ENCODE measurements at places on chromosomes 4 and X.

DNA sequence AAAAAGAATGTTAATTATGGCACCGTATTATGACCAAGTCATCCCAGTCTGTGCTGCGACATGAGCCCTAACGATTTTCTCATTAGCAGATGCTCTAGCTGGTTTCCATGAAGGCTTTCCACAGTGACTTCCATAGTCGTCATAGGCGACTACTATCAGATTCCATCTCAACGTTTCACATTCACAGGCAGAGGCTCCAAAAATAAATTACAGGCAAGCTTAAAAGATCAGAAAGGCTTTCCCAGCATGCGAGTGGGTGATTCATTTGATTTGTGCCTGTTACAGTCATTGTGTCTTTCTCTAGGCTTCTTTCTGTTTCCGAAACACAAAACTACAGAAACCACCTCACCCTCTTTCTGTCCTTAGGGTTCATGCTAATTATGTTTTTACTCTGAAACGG, 43.2 kb downstream of the PALLD start:
- DNase-seq: no peak

DNA sequence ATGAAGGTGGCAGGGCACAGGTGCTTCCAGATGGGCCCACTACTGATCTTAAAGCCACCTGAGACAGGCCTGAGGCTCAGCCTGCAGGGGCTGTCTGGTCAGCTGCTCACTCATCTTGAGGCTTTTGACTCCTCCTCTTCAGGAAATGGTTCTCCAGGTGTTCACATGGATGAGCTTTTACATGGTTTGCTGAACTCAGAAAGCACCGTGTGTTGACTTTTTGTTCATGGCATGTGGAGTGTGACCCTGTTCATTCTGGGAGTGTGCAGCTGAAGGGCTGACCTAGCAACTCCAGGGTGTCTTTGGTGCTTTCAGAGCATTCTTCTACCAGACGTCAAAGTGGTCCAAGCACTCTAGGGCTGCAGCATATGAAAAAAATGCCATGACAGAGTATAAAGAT, 111.1 kb downstream of the CCNG2 start:
- DNase-seq: no peak

DNA sequence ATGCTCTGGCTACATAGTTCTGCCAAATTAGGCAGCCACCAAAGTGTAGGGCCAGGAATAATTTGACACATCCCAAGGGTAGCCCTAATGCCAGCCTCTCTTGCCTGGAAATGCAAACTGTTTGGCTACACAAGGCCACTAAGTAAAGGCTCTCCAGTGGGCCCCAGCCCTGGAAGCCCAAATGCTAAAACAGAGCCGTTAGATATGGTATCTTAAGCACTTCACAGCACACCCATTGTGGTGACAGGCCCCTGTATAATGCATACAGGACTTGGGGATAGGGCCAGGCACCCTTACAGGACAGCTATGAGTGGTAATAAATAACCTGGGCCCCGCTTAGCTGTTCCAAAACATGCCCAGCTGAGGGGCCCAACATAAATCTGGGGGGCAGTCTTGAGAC, 623.9 kb downstream of the BCOR start:
- DNase-seq: no peak

- DNase-seq: no peak
Measured at GRCh38 chr4:153553155-153553818, 87.1 kb downstream of the TMEM131L start.

GRCh38 chr4:80489798-80490197, 154.3 kb downstream of the CFAP299 start:
- no peak for DNase-seq

- no peak for DNase-seq
Measured at GRCh38 chr4:166400270-166400894, 527.3 kb downstream of the TLL1 start.

DNA sequence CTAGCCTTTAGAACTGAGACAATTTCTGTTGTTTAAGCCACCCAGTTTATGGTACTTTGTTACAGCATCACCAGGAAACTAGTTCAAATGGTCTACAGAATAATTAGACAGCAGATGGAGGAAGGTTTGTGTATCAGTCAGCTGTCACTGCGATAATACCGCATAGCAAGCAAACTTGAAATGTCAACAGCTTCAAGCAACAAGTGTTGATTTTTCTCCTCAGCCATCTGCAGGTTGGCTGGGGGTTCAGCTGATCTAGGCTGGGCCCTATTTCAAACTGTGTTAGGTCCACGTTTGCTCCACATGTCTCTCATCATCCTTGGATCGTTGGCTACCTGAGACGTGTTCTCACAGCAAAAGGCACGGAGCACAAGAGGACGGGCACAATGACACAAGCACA, 19.2 kb upstream of the PHEX start:
- DNase-seq: no peak

DNA sequence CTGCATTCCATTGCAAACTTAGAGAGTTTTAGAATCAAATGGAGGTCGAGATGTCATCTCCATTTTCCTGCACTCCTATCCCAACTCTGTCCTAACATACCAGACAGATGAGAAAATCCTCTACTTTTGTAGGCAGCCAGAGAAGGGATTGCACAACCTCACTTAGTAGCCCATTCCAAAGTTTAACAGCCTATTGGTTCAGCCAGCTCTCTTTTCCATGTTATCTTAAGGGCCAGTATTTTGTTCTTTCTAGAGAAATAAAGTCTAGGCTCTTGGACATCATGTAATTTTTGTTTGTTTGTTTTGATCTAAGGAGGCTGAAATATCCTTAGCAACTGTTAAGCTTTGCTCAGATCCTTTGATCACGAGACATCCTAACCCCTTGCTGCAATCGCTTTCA, 173.0 kb downstream of the COX18 start:
- DNase-seq: no peak

DNA sequence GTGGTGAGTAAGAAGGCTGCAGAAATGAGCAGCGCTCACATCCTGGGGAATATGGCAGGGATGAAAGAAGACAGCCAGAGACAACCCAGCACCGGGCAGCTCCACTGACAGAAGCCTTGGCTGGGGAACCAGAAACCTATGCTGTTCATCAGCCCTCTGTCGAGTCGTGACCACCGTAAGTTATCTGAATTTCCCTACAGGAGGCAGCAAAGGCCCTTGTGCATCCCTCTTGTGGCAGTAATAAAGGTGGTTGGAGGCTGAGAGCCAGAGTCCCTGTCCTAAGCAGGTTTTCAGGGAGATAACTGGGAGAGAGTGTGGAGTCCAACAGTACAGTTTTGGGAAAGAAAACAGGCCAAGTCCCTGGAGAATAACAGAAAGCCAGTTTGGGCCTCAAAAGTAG, 194.0 kb upstream of the BOD1L1 start:
- no peak for DNase-seq

- no peak for DNase-seq
Measured at GRCh38 chr4:174423257-174423944, 98.9 kb downstream of the HPGD start.

GRCh38 chr4:40065010-40065409, 8.4 kb downstream of the N4BP2 start:
- no peak for DNase-seq

- no peak for DNase-seq
Measured at GRCh38 chr4:187085339-187085738, 361.7 kb upstream of the FAT1 start.

DNA sequence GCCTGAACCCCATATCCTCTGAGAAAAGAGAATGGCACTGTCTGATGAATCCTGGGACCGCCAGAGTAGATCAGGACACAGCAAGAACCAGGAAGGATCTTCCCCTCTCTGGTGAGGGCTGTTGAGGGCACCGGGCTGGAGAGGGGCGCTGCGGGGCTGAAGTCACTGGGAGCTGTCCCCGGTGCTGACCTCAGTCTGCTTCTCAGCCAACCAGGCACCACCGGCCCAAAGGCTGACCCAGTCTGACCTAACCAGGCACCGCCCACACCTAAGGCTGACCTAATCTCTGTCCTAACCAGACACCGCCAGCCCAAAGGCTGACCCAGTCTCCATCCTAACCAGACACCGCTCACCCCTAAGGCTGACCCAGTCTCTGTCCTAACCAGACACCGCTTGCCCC, 82.8 kb downstream of the CPZ start:
- no peak for DNase-seq

DNA sequence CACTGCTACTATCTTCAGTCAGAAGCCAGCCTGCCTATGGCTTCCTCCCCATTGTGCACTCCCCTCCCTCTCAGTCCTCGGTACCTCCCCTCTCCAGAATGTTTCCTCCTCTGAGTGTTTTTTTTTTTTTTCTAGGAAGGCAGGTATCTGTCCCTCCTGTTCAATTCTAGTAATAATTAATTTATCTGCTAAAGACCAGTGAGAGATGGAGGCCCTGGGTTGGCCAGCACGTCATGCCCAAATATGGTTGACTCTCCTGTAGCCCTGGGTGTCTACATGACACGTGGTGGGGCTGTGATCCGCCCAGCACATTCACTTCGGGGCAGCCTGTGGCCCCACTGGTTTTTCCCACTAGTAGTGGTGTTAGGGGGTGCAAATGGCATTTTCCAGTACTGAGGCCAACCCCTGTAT, 1.8 kb downstream of the FLNA start:
- no peak for DNase-seq

- DNase-seq: no peak
Measured at GRCh38 chrX:45689971-45690370, 489.3 kb upstream of the DIPK2B start.

- no peak for DNase-seq
Measured at GRCh38 chrX:147846676-147847075, 65.0 kb upstream of the FMR1 start.

DNA sequence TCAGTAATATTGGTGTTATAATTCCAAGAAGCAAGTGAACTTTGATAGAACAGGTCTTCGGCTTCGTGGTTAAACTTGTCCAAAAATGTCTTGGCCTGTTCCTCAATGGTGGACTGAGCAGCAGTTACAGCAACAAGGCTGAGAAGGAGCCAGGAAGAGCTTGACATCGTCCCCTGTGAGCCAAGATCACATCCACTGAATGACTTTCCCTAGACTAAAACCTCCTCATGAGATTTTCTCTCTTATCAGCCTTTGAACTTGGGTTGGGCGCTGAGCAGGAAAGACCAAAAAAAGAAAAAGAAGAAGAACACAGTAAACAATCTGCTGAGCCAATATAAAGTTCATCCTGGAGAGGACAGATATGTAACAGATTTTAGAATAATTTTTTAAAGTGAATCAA, at the start of gene ACE2:
ACE2 (minus strand) TSS at position 216 of the 400 bp plus-strand sequence; CDS start at position 167, 49 bp downstream.
- no peak for DNase-seq

- DNase-seq: no peak
Measured at GRCh38 chr4:140684314-140684713, 71.9 kb downstream of the TBC1D9 start.

DNA sequence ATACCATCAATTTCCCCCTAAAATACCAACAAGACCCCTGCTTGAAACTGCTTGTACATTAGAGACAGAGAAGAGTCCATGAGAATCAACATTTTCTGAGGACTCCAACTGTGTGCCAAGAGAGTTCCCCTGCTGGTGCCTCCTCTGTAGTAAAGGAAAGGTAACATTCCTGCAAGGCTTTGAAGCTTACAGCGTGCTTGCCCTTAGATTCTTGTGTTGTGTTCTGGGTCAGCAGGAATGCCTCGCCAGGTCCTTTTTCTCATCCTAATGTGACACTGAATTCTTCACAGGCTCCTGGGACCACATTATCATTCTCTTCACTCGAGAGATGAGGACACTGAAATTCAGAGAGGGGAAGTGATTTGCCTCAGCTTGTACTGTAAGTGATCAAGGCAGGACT, 9.7 kb upstream of the EOLA2 start:
- DNase-seq: no peak

- no peak for DNase-seq
Measured at GRCh38 chr4:123229286-123229685, 167.3 kb upstream of the SPRY1 start.

DNA sequence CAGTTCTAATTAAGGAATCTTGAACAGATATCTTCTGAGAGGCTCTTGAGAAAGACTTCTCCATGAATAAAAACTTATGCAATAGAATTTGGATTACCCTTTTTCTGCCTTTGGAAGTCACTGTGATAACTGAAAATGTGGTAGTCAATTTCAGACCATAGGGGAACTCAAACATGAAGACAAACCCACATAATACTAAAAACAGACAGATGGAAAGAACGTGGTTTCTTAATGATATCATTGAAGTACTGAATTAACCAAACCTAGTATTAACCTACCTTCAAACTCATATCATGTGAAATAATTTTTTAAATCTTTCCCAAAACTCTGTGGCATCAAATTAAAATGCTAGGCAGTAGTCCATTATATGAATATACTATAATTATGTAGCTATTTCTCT, 153.5 kb downstream of the CAMK2D start:
- DNase-seq: no peak

- no peak for DNase-seq
Measured at GRCh38 chrX:136975684-136976470, 57.9 kb downstream of the GPR101 start.

- no peak for DNase-seq
Measured at GRCh38 chrX:68837119-68837518, 8.3 kb downstream of the EFNB1 start.

DNA sequence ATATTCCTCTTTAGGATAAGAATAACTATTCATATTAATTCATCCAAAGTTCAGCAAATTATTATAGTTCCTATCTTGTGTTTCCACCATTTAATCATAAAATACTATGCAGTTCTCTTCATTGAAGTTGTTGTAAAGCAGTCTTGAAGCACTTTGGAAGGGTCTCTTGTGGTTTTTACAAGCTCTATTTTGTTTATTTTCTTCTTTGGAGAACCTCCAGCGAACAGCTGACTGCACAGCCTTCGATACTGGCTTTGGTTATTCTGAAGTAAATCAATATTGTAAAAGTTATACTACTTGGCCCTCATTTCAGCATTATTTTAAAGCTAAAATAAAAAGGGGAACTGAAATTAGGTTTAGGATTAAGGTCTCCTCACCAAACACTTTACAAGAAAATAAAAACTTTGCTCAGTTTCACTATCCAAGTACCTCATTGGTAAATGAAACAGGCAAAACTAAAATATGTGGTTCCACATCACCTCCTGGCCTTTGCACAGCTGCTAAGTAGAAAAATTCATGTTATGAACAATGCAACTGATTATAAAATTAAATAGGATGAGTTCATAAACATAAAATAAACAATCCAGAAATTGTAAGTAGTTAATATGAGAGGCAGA, 1629.2 kb upstream of the ADGRL3 start:
- DNase-seq: no peak

DNA sequence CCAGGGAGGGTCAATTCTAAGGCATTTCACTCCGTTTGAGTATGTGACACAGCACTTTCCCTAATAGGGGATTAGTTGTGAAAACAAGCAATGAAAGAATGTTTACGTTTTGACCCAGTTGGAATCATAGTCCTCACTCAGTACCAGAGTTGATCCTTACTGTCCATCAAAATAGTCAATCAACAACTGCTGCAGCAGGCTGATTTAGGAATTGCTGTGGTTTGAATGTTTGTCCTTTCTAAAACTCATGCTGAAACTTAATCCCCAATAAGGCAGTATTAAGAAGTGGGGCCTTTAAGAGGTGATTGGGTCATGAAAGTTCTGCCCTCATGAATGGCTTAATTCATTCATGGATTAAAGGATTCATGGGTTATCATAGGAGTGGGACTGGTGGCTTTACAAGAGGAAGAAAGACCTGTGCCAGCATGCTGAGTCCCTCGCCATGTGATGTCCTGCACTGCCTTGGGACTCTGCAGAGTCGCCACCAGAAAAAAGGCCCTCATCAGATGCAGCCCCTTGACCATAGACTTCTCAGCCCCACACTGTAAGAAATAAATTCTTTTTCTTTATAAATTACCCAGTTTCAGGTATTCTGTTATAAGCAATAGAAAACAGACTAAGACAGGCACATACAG, 3.1 kb upstream of the FBXL5 start:
- DNase-seq: no peak
